ENCODE measurements at places on chromosomes 13 and 19. TPM values are rescaled to one million over a fixed set of nuclear protein-coding genes. Genes with fewer than 3 reads are reported as not detected.

GNA15 gene
- total RNA-seq = 1.9 TPM

- no peak for DNase-seq
These were observed 2.0 kb downstream of the ZNF347 start for GRCh38 chr19:53156850-53157249.

DIS3 gene
- total RNA-seq = 18.1 TPM

GRCh38 chr13:36031490-36031889 lies 99.7 kb downstream of the DCLK1 start:
- no peak for DNase-seq

DNA sequence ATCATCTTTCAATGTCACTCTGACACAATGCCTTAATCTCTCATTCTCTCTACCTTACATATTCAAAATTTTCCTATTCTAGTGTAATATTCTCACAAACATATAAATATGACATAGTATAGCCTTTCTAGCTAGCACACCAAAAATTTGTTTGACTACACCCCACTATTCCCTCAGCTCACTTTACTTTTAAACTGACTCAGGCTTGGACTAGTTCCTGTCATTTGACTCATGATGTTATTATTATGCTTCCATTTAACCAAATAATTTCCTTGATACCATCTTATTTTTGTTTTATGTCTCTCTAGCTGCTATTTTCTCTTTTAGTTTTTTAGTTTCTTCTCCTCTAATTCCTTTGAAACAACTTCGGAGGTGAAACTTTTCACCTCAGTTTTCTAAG lies 1745.6 kb upstream of the PCDH20 start:
- no peak for DNase-seq

DNA sequence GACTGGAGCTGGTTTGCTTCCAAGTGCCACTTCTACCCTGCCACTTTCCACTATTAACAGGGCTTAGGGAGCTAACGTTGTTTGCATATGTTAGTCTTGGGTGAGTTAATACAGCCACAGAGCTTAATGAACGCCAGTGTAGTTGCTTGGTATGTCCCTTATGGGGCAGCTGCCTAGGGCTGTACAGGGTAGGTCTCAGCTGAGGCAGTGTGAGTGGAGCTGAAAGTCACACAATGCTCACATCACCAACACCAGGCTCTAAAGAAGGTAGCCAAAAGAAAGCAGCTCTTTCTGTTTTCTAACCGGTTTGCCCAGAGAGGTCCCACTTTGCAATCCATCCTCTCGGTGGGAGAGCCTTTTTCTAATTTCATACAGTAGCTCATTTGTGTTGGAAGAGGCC lies 186.2 kb downstream of the RGCC start:
- DNase-seq = no peak

DNA sequence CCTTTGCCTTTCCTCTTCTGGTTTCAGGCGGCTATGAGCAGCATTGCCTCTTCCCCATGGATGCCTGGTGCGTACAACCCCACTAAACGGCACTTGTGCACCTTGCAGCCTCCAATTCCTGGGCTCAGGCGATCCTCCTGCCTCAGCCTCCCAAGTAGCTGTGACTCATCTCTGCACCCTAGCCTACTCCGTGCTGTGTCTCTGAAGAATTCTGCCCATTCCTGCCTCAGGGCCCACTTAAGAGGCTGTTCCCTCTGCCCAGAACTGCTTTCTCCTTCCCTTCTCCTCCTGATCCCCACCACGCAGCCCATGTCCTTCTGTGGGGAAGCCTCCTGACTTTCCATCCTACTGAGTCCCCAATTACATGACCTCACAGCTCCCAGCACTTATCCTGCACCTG lies 142.2 kb upstream of the ZNF507 start:
- DNase-seq = no peak

GRCh38 chr13:42275098-42275471 lies 3.1 kb downstream of the AKAP11 start:
- no peak for DNase-seq

NCAN gene
- total RNA-seq = not detected

GRCh38 chr13:109983447-109983846 lies 197.1 kb upstream of the IRS2 start:
- DNase-seq = no peak

DNA sequence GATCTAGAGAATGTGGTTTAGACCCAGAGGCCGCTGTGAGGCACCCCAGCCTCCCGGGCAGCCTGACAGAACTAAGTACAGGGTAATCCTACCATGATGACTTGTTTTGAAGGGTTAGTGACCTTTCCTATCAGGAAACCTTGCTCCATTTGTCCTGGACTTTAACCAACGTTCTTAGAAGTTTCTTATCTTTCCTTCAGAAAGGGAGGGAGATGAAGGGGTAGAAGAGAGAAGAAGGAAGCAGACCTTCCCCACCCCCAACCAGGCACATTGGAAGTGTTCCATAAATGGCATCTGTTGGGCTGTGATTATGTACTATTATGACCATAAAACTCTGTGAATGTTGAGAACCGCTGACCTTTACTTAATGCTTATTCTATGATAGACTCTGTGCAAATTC lies 184.2 kb downstream of the OXGR1 start:
- no peak for DNase-seq

DNA sequence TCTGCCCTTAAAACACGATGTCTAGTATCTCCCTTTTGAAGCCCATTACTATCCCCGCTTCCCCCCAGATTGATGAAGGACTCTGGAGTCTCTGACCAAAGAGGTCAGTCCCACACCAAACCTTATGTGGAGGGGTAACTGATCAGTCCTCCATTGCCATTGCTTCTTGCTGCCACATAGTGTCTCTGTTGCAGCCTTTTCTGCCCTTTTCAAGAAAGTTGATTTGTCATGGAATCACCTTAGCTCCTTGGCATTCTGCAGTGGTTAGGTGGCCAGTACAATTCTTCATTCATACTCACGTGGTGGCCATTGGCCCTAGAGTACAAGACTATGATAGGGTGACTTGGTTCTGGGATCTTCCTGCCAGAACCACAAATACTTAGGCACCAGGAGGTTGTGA lies 8.4 kb upstream of the HTR2A start:
- no peak for DNase-seq

DNA sequence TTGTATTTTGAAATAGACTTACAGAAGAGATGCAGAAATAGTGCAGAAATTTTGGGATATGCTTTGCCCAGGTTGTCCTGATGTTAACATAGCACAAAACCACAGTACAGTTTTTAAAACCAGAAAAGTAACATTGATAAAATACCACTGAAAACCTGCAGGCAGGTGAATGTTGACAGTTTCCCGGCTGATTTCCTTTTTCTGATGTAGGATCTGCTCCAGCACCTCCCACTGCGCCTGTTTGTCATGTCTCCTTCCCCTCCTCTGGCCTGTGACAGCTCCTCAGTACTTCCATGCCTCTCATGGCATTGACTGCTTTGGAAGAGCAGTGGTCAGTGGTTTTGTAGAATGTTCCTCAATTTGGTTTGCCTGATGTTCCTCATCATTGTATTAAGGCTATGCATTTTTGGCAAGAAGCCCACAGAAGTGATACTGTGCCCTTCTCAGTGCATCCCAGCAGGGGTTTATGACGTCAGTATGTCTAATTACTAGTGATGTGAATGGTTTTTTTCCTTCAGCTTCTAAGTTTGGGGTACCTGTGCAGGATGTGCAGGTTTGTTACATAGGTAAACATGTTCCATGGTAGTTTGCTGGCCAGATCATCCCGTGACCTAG lies 31.0 kb downstream of the TDRD12 start:
- no peak for DNase-seq

All from cardiac septum (tissue), 1 donor.